ENCODE measurements at places on chromosomes 12 and 14. TPM values are rescaled to one million over a fixed set of nuclear protein-coding genes. Genes with fewer than 3 reads are reported as not detected.

Gene C12orf54
- total RNA-seq = not detected

GRCh38 chr12:54564768-54565167 lies 15.4 kb downstream of the PDE1B start:
- no peak for DNase-seq

Gene SLCO1B1
- total RNA-seq = not detected

- no peak for DNase-seq
These were observed 39.3 kb upstream of the ZNF641 start for GRCh38 chr12:48390026-48390425.

Gene LGR5
- total RNA-seq = 5.2 TPM

DNA sequence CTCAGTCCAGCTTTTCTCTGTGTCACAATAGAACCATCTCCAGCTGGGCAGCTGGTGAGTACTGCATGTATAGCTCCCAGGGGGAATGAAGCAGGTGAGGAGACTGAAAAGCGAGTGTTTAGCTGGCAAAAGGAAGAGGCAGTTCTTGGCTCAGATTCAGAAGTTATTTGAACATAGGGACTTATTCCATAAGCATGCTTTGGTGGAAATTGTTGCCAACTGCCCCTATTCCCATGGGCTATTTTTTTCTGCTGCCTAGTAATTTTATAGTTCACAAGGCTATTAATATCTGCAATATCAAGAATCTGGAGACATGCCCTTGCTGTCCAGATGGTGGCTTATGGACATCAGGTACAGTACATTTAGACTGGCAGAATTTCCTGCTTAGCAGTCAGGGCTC lies 1112.7 kb downstream of the LRFN5 start:
- no peak for DNase-seq

DNA sequence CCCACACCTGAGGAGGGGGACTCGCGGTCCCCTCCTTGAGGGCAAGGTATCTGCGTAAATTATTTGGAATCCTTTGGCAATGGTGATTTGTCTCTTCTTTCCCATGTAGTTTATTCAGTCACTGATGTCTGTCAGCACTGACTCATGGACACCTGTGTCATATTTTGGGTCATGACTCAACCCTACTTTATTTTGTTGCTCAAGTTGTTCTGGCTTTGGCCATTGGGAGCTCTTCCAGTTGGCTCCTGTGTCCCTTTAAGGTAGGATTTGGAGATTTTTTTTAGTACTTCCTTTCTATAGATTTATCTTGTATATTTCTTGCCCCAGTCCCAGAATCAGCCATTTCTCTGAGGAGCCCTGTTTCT lies 47.4 kb upstream of the C14orf180 start:
- DNase-seq = no peak

GRCh38 chr14:43003845-43004244 lies 1397.2 kb downstream of the LRFN5 start:
- no peak for DNase-seq

GRCh38 chr14:64659366-64659765 lies 44.9 kb upstream of the PLEKHG3 start:
- DNase-seq = no peak

- DNase-seq = peak; percentile 96
These were observed 26.4 kb upstream of the GPR132 start for GRCh38 chr14:105091517-105092170.

Gene KLRK1
- 1.9 TPM for total RNA-seq

DNA sequence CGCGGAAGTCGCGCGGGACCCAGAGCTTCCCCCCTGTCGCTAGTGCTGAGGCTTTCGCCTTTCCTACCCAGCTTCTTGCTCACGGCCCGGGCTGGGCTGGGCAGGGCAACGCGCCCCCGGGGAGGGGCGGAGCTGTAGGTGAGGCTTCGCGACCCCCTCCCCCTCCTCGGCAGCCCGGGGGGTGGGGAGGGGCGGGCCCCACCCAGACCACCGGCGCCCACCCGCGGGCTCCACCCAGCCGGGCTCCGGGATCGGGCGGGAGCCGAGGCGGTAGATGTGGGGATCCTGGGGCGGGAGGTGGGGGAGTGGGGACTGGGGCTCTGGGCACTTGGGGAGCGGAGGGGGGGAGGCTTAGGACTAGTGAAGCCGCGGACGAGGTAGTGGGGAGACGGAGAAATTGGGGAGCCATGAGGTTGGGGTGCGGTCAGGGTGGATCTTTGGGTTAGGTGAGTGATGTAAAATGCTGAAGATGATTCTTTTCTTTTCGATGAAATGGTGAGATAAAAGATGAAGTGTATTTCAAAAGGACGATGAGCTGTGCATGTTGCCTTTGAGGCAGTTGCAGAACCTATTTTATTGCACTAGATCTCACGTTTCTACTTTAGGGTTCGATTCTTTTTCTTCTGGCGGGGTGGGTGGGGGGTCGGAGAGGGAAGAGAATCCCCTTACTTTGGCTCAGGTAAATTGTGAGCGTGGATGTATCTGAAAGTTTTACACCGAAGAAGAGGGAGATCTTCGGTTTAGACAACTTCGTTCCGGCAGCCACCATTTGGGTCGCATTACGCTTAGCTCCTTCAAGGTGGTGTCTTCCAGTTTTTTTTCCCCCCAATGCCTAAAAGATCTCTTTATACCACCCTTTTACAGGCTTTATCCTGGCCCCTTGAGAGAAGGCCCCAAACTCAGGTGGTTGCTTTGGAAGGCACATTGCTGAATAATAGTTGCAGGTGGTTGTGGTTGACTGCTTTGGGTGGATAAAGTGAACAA lies 619 bp downstream of the ERC1 start:
- DNase-seq = peak; percentile 38

GRCh38 chr12:90036637-90037036 lies 328.0 kb upstream of the ATP2B1 start:
- DNase-seq = no peak

DNA sequence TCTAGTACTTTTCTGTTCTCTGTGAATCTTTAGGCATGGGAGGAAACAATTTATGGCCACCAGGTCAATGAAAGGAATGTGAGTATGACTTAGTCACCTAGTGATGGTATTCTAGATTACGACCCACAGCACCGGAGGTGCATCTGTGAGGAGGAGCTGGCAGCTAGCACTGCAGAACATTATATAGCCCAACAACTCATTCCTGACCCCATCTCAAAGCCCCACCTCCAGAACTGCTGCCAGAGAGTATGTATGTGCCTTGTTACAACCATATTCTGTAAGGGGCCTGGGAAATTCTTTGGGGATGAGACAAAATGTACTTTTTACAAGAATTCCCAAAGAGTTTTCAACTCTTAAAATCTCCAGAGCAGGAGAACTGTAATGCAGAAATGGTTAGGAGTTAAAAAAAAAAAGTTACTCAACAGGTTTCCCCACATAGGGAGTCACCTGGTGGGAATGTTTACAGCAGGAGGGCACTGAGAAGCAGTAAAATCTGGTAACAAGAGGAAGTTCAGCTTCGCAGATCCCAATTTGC lies 34.9 kb upstream of the CERS5 start:
- DNase-seq = peak; percentile 53

- no peak for DNase-seq
These were observed 1103.1 kb downstream of the VRK1 start for GRCh38 chr14:97900196-97900854.
